ENCODE measurements at places on chromosomes 4 and X. TPM values are rescaled to one million over a fixed set of nuclear protein-coding genes. Genes with fewer than 3 reads are reported as not detected.

- no peak for DNase-seq
Observed at GRCh38 chrX:47278691-47279090, 45.9 kb downstream of the USP11 start.

The LRIT3 gene
- 0.14 TPM for total RNA-seq

- DNase-seq = peak; percentile 24
Observed at GRCh38 chr4:147194114-147194513, 248.4 kb upstream of the TTC29 start.

The SPATA18 gene
- 2.1 TPM for total RNA-seq
